ENCODE measurements at places on chromosomes 11 and 22. TPM values are rescaled to one million over a fixed set of nuclear protein-coding genes. Genes with fewer than 3 reads are reported as not detected.

Gene BTG4
- not detected for polyA plus RNA-seq

Gene TIMP3
- polyA plus RNA-seq = 47.8 TPM

Gene MRPL21
- polyA plus RNA-seq = 108 TPM

Gene IL10RA
- 2.6 TPM for polyA plus RNA-seq

Gene DCUN1D5
- polyA plus RNA-seq = 17.6 TPM

Gene OR2AG2
- not detected for polyA plus RNA-seq

Gene RIC3
- polyA plus RNA-seq = 4.9 TPM

Gene OR10S1
- polyA plus RNA-seq = not detected

Gene HORMAD2
- polyA plus RNA-seq = not detected

Gene OR5T3
- polyA plus RNA-seq = not detected

Gene HBG2
- polyA plus RNA-seq = 1.8 TPM

Gene SPON1
- polyA plus RNA-seq = 12.3 TPM

Gene PIWIL4
- polyA plus RNA-seq = 0.44 TPM

Gene GNAZ
- polyA plus RNA-seq = 48.7 TPM

Gene CALCA
- polyA plus RNA-seq = not detected

Gene TMPRSS13
- 0.08 TPM for polyA plus RNA-seq

Gene SCN4B
- polyA plus RNA-seq = 9.7 TPM

Gene PRAME
- polyA plus RNA-seq = not detected

Gene RBMXL2
- polyA plus RNA-seq = not detected

Gene C11orf97
- not detected for polyA plus RNA-seq

Gene UBE4A
- polyA plus RNA-seq = 24.3 TPM

Gene APOL5
- not detected for polyA plus RNA-seq

Gene APOL1
- 5.0 TPM for polyA plus RNA-seq

Gene BAIAP2L2
- polyA plus RNA-seq = 2.6 TPM

Gene FREY1
- polyA plus RNA-seq = 0.49 TPM

Gene DDTL
- 2.0 TPM for polyA plus RNA-seq

Gene PRRG4
- polyA plus RNA-seq = 0.90 TPM

Gene DDT
- polyA plus RNA-seq = 116 TPM

Gene CCDC116
- 0.24 TPM for polyA plus RNA-seq

Gene NAALADL1
- polyA plus RNA-seq = 24.0 TPM

Gene BDNF
- polyA plus RNA-seq = 0.10 TPM

Gene TLCD5
- polyA plus RNA-seq = 8.6 TPM

Gene ANGPTL5
- polyA plus RNA-seq = not detected

Gene ZNF70
- 1.6 TPM for polyA plus RNA-seq

Gene OR52K1
- not detected for polyA plus RNA-seq

Gene PANX3
- polyA plus RNA-seq = not detected
